Aorta (tissue), 5 donors: ENCODE measurements at places on chromosomes 12 and 14. TPM values are rescaled to one million over a fixed set of nuclear protein-coding genes. Genes with fewer than 3 reads are reported as not detected.

DNA sequence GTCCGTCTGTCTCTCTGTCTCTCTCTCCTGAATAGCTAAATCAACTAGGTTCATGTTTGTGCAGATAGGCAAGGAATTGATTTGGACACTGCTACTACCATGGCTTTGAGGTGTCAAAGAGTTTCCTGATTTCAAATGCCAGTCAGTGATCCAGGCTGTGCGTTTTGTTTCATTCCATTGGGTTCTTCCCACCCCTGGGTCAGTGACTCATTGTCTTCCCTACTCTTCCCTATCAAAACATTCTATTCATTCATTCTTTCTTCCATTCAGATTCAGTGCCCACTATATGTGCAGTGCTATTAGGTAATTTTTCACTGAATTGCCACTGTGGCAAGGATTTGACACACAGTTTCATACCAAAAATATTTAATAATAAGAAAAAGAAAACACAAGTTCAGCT is 50.4 kb downstream of the RPH3A start:
- DNase-seq, result no peak

GRCh38 chr12:110533607-110534006 is 31.5 kb downstream of the RAD9B start:
- no peak for DNase-seq

DNA sequence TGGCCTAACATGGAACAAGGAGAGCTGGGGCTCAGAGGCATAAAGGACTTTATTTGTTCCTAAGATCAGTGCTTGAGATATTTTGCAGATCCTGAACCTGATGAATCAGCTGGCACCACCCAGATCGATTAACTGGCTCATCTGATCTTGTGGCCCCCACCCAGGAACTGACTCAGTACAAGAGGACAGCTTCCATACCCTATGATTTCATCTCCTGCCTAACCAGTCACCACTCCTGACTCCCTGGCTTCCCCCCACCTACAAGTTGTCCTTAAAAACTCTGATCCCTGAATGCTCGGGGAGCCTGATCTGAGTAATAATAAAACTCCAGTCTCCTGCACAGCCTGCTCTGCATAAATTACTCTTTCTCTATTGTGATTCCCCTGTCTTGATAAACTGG is 5.1 kb downstream of the C12orf56 start:
- no peak for DNase-seq

DNA sequence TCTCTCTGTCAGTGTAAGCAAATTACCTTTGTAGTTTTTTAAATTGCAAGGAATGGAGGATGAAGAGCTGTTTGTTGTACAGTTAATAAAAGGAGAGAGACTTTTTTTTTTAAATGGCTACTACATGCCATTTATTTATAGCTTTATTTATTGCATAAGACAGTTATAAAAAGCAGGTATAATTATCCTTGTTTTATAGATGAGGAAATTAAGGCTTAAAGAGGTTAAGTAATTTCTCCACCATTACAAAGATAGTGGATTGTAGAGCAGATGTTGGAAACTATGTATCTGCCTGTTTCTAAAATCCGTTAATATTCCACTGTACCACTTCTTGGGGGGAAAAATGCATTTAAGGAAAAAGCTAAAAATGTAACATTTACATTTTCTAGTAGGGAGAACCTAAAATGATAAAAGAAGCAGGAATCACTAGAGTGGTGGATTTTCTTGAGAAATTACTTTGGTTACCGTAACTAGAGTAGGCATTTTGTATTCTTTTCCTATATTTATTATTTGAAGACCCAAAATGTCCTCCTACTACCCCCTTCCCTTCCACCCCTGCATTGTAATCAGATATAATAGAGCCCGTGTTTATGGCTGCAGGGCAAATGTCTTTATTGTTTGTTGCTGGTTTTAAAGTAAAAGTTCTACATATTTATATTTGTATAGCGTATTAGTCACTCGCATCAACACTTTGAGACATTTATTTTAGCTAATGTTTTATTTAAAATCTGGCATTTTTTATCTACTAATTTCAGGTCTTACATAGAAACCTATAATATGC is 2.3 kb downstream of the SNAPC1 start:
- DNase-seq, result no peak

DNA sequence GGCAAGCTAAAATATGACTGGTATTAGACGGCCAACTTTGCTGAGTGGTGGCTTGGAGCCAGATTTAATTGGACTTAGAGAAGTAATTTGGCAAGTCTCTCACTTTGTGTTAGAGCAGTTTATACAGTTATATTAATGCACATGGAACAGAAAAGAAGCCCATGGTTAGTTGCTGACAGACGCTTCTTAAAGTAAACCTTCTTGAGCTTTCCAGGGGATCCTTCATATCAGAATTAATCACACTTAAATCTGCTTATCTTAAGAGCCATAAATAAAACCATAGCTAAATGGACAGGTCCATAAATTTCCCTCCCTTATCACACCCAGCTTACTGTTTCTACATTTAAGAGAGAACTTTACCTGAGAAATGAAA is 9.6 kb downstream of the GSG1 start:
- no peak for DNase-seq

GRCh38 chr14:36293824-36294223 is 26.6 kb downstream of the MBIP start:
- no peak for DNase-seq

GRCh38 chr12:107411792-107412535 is 273.6 kb upstream of the PWP1 start:
- no peak for DNase-seq

DNA sequence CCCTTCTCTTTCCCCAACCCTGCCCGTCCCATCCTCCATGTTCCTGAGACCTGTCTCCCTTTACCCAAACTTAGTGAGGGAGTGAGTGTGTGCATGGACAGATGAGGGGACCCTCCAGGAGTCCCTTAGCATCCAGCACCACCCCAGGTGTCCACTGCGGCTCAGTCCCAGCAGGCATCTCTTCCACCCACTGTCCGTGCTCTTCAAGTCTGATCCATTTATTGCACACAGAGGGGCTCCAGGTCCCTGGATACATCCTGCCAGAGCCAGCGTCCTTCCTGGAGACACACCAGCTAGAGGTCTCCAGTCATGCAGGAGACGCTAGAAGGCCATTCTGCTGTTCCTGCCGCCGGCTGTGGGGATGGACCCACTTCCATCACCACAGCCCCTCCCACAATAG is 239.2 kb downstream of the ADGRD1 start:
- DNase-seq, result peak; percentile 35

DNA sequence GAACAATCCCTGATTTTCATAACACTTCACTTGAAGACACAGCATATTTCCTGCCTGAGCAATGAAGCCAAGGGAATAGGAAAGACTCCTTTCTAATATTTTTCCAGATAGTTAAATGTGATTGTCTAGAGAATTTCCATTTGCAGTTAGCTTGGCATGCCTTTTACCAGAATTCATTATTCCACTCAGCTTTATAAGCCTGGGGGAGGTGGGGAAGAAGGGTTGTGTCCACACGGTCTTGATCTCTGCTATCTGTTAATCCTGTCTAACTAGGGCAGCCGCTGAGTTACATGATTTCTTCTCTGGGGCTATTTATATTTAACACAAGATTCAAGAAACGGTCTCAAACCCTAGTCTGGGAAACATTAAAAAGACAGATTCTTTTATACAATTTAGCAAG is 146.6 kb upstream of the FSCB start:
- DNase-seq, result no peak

DNA sequence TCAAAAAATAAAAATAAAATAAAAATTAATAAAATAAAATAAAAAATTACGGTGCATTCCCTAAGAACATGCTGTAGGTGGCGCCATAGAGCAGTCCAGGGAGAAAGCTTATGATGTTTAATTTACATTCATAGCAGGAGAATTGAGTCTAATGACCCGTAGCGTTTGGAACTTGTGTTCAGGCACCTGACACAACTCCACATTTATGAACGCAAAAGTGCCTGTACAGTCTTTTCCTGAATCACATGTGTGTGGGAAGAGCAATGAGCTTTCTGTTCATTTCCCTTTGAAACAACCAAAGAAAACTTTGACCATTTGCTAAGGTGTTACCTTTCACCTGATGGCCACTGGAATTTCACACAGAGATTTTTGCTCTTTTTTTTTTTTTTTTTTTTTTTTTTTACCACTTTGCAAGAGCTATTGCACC is 60.6 kb upstream of the KCNA1 start:
- no peak for DNase-seq

- no peak for DNase-seq
Observed at GRCh38 chr12:38508246-38508645, 191.7 kb downstream of the ALG10B start.

GRCh38 chr12:47032644-47033043 is 46.8 kb upstream of the PCED1B start:
- no peak for DNase-seq

DNA sequence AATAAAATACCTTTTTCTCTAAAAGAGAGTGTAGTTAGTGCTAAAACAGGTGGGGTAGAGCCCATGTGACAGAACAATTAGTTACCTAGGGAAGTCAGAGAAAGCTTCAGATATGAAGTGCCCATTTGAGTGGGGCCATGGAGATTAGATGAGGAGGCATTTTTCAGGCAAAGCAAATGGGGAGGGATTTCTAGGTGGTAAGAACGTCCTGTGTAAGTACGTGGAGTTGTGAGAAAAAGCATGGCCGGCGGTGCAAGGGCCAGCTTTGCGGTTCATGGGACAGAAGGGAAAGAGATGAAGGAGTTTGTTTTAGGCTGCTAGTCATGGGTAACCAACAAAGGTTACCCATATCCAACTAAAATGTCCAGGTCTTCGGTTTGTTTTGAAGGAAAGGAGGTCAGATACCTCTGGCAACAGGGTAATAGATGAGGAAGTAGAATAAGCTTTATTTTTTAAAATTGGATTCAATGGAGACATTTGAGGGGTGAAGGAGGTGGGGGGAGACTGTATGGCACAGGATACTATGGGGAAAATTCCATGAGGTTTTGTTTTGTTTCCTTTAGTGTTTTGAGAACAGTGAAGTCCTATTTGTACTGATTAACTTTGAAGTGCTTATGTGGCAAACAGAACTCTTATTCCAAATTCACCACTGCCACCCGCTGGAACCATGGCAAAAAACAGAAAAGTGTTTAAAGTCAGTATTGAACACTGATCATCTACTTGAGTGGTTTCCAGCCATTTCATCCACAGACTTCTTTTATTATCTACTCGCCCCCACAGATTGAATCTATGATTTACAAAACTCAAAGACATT is 10.0 kb upstream of the SNRPF start:
- DNase-seq, result no peak

- no peak for DNase-seq
Observed at GRCh38 chr12:93636708-93637107, 40.5 kb upstream of the CRADD start.

- no peak for DNase-seq
Observed at GRCh38 chr12:76080017-76080728, 4.3 kb downstream of the NAP1L1 start.

DNA sequence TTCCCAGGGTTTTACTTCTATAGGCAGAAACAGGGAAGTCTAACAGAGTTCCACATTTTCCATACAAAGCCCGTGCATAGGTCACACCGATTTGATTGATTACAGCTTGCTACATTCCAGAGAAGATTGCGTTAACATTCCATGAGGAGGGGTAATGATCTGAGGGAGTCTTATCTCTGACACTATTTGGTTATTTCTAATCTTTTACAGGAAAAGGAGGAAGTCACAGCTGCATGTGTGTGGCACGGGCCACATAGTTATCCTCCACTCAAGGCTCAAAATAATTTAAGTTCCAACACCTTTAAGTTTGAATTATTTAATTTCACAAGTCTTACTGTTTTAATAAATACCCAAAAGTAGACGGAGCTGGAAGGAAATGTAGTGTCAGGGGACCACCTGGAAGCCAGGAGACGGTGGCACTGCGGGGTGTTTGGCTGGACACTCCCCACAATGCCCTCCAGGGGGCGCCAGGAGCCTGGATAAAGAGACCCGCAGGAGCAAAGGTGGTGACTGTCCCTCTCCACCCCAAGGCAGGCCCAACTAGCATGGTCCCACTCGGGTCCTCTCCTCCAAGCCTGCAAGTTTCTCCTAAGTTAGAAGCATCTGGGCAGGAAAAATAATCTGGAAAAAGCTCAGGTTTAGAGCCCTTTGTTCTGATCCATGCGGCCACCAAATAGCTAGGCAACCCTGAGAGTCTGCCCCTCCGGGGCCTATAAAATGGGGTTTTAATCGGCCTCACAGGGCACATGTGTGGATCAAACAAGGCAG is 20.2 kb downstream of the KRT8 start:
- peak; percentile 83 for DNase-seq

DNA sequence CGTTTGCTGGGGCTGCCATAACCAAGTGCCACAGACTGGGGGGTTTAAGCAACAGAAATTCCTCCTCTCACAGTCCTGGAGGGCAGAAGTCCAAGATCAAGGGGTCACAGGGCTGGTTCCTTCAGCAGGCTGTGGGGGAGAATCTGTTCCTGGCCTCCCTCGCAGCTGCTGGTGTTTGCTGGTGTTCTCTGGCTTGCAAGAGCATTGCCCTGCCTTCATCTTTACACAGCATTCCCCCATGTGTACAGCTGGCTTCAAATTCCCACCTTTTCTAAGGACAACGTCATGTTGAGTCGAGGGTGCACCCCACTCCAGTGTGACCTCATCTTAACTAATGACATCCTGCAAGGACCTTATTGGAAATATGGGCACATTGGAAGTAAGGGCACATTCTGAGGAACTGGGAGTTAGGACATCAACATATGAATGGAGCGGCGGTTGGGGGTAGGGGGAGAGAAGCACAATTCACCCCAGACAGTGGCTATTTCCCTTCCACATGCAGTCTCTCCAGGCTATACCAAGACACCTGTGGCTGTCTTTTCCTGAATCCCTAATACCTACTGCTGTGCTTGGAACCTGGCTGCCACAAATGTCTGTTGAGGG is 123.6 kb downstream of the FOXN3 start:
- DNase-seq, result no peak

Gene GPHB5
- not detected for total RNA-seq

Gene LTB4R2
- total RNA-seq, result 3.7 TPM

Gene CCDC177
- total RNA-seq, result not detected

Gene RERG
- 77.3 TPM for total RNA-seq

Gene SLC4A8
- total RNA-seq, result 1.4 TPM

Gene OTOGL
- 0.54 TPM for total RNA-seq

Gene PMCH
- total RNA-seq, result not detected
